ENCODE measurements at places on chromosomes 16 and 17. TPM values are rescaled to one million over a fixed set of nuclear protein-coding genes. Genes with fewer than 3 reads are reported as not detected.

DNA sequence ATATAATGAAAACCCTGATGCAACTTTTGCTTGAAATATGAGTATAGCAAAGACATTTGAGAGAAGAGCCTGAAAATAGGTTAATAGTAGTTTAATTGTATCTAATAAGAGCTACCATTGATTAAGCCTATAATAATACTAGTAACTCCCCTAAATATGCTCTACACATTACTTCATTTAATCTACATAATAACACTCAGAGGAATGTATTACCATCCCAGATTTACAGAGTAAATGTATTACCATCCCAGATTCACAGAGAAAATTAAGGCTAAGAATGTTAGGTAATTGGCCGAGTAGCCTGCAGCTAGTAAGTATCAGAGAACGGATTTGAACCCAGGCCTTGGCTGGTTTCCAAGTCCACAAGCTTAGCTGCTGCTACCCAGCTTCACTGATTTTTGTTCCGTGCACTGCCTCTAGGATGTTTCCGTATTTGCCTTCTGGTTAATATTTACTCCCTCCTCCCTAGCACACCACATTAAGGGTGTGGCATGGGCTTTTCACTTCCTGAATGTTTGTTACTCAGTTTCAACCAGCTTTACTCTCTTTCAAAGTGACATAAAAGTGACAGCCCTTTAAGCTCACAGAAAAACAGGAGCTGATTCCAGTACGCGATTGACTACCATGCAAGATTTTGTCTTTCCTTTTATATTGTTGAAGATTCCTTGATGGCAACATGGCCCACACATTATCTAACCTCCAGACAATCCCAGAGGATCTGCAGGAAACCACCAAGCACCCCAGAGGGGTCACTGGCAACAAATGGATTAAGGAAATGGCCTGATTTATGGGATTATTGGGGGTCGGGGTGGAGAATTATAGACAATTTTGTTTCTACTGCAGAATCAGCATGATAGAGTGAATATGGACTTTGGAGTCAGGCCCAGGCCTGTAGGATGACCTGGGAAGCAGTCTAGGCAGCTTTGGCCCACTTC, 26.7 kb upstream of the TOX3 start:
- no peak for DNase-seq

- DNase-seq: no peak
Measured at GRCh38 chr17:66337866-66338485, 35.6 kb downstream of the PRKCA start.

GRCh38 chr16:21075252-21075651, 75.4 kb downstream of the DNAH3 start:
- DNase-seq: no peak

GRCh38 chr16:48503779-48504178, 106.2 kb downstream of the N4BP1 start:
- DNase-seq: peak; percentile 83

Gene TNFSF13
- 15.5 TPM for total RNA-seq

GRCh38 chr17:56880133-56880532, 33.7 kb downstream of the TRIM25 start:
- no peak for DNase-seq

- DNase-seq: peak; percentile 98
Measured at GRCh38 chr16:67184995-67185650, 1.4 kb upstream of the MATCAP1 start.

GRCh38 chr16:69852815-69853214, 90.7 kb downstream of the WWP2 start:
- no peak for DNase-seq

Gene PSMB10
- total RNA-seq: 30.4 TPM

DNA sequence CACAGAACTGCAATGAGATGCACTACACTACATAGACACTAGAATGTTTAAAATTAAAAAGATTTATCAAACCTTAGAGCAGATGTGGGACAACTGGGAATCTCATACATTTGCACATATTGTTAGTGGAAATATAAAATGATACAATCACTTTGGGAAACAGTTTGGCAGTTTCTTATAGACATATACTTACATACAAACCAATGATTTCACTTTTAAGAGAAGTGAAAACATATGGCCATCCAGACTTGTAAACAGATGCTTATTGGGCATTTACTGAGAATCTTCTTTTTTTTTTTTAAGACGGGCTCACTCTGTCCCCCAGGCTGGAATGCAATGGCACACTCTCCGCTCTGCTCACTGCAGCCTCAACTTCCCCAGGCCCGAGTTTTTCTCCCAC, 50.1 kb downstream of the AXIN2 start:
- DNase-seq: no peak

Gene TP53TG3
- not detected for total RNA-seq

- DNase-seq: peak; percentile 49
Measured at GRCh38 chr17:65527381-65527780, 34.1 kb downstream of the AXIN2 start.

- no peak for DNase-seq
Measured at GRCh38 chr16:4733211-4733742, 794 bp downstream of the ANKS3 start.

DNA sequence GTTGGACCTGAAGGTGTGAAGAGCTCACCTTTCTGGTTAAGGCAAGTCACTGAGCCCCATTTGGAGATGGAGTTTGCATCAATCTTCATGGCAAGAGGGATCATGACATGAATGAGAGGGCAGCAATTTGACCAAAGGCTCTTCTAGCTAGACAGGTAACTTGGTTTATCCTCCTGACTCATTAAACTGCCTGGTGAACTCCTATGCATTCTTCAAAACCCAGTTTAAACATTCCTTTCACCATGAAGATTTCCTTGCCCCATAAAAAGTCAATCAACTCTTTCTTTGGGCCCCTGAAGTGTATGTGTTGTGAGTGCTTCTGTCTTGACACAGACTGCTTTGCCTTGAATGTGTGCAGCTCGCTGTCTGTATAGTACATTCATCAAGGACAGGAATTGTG, 120.0 kb upstream of the FOXF1 start:
- no peak for DNase-seq

- DNase-seq: peak; percentile 92
Measured at GRCh38 chr17:77542551-77543490, 402.1 kb downstream of the SEC14L1 start.

DNA sequence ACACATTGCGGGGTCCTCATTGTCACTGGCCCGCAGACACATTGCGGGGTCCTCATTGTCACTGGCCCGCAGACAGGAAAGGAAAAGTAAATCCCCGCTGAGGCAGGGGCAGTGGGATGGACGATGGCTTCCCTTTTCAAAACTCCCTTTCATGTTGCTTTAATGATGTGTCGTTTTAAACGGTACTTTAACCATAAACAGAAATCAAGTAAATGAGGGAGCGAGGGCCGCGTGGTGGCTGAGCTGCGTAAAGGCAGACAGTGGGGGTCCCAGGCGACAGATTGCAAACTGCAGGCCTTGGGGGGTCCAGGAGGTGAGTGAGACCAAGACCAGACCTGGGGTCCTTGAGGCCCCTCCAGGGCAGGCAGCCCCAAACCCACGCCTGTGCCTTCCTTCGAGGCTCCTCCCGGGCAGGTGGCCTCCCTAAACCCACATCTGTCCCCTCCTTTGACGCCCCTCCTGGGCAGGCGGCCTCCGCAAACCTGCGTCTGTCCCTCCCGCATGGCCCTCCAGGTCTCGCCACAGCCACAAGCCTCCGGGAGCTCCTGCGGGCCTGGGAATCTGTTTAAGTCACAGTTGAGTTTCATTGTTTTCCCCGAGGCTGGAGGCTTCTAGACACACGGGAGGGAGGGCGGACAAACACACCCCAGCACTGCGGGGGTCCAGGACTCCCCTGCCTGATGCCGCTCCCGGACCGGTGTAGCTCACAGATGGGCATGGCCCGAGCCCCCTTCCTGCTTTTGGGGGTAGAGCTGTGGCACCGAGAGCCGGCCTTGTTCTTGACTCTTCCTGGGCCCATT, 7.3 kb downstream of the PIEZO1 start:
- DNase-seq: no peak

- no peak for DNase-seq
Measured at GRCh38 chr16:72744076-72744793, 303.7 kb downstream of the ZFHX3 start.

GRCh38 chr17:27256225-27257030, 37.5 kb upstream of the WSB1 start:
- DNase-seq: no peak

DNA sequence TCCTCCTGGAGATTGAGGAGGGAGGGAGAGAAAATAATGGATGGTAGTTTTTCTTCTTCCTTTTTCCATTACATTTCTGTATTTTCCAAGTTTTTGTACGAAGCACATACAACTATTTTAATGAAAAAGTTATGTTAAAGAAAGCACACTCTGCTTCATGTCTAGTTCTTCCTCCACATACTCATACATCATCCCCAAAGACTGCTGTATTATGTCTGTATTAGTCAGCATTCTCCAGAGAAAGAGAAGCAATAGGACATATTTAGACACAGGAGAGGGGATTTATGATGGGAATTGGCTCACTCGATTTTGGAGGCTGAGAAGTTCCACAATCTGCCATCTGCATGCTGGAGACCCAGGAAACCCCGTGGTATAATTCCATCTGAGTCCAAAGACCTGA, 10.1 kb upstream of the ACSM2A start:
- no peak for DNase-seq

Gene CTF1
- total RNA-seq: 5.2 TPM

Gene B3GNT9
- 13.0 TPM for total RNA-seq
